ENCODE measurements at places on chromosomes 16 and 17.

DNA sequence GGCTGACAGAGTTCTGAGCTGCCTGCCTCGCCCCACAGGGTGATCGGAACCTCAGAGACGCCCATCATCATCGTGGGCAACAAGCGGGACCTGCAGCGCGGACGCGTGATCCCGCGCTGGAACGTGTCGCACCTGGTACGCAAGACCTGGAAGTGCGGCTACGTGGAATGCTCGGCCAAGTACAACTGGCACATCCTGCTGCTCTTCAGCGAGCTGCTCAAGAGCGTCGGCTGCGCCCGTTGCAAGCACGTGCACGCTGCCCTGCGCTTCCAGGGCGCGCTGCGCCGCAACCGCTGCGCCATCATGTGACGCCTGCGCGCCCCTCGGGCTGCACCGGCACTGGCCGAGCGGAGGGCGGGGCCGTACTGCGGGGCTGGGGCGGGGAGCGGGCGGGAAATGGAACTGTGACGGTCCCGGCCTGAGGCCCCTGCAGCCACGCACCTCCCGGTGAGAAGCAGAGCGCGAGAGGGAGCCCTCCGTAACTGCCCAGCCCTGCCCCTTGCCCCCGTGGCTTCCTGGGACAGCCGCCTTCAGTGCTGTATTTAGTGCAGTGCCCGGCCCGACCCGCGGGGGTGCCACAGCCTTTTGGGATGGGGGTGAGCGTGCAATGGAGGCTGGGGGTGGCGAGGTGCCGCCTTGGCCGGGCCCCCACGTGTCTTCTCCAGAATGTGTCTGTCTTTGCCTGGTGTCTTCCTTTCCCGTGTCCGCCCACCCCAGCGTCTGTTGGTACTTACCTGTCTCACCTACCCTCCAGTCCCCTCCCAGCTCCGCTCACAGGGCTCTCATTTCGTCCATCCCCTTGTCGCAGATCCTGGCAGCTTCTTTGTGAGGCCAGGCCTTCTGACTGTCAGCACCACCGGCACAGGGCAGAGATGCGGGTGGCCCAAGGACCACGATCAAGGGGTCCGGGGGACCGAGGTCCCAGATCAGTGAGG lies 9.8 kb downstream of the RASL10B start:
- peak; percentile 62 for DNase-seq

GRCh38 chr16:88920618-88921590 lies 54.4 kb upstream of the PABPN1L start:
- DNase-seq, result peak; percentile 77

DNA sequence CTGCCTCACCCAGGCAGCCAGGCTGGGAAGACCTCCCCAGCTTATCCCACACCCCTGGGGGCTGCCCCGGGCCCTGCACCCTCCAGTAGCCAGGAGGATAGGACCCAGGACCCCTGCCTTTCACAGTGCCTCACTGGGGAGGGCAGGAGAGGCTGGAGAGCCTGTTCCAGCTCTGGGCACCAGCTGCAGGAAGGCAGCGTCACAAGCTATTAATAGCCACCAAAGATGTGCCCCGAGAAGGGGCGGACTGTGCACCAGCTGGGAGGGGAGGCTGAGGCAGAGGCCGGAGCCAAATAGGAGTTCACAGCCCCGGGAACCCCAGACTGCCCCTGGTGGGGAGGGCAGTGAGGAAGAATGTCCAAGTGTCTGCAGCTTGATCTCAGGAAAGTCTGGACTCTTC lies 8.8 kb downstream of the SBK1 start:
- no peak for DNase-seq

- no peak for DNase-seq
Observed at GRCh38 chr17:72913142-72913682, 179.3 kb downstream of the SLC39A11 start.

GRCh38 chr16:28042811-28043210 lies 20.7 kb downstream of the GSG1L start:
- DNase-seq, result no peak
